Bronchial smooth muscle cell (primary cell): ENCODE measurements at places on chromosomes 6 and 20. TPM values are rescaled to one million over a fixed set of nuclear protein-coding genes. Genes with fewer than 3 reads are reported as not detected.

Gene TGM3
- 0.09 TPM in 1 of 2 replicates, not detected in the other for total RNA-seq

Gene TFAP2C
- not detected in 2 replicates for total RNA-seq

Gene OTOR
- not detected in 2 replicates for total RNA-seq

Gene ANKRD66
- not detected in 2 replicates for total RNA-seq

Gene SLC13A3
- 2.2 and 2.5 TPM in 2 replicates for total RNA-seq

Gene SIRPB1
- 0.17 and 0.79 TPM in 2 replicates for total RNA-seq

Gene C6orf120
- total RNA-seq: 35.8 and 36.4 TPM in 2 replicates

Gene LAMA4
- 569 and 653 TPM in 2 replicates for total RNA-seq

Gene ENPP1
- 5.6 and 11.5 TPM in 2 replicates for total RNA-seq

Gene ISM1
- under 0.01 and 0.09 TPM in 2 replicates for total RNA-seq

Gene OR2B6
- not detected in 2 replicates for total RNA-seq

Gene BPIFB1
- not detected in 2 replicates for total RNA-seq

Gene ZSCAN23
- 5.7 and 6.1 TPM in 2 replicates for total RNA-seq

Gene FERMT1
- total RNA-seq: 2.6 and 4.9 TPM in 2 replicates

Gene MAP7
- total RNA-seq: 0.95 and 2.7 TPM in 2 replicates

Gene MOG
- not detected in 2 replicates for total RNA-seq

Gene ULBP3
- total RNA-seq: 8.4 and 9.5 TPM in 2 replicates

Gene SH3BGRL2
- 2.5 and 2.7 TPM in 2 replicates for total RNA-seq

Gene HLA-C
- total RNA-seq: 61.2 and 189 TPM in 2 replicates

Gene FABP7
- total RNA-seq: not detected in 2 replicates
